GDM1 (cell line): ENCODE measurements at places on chromosomes 4 and X.

DNA sequence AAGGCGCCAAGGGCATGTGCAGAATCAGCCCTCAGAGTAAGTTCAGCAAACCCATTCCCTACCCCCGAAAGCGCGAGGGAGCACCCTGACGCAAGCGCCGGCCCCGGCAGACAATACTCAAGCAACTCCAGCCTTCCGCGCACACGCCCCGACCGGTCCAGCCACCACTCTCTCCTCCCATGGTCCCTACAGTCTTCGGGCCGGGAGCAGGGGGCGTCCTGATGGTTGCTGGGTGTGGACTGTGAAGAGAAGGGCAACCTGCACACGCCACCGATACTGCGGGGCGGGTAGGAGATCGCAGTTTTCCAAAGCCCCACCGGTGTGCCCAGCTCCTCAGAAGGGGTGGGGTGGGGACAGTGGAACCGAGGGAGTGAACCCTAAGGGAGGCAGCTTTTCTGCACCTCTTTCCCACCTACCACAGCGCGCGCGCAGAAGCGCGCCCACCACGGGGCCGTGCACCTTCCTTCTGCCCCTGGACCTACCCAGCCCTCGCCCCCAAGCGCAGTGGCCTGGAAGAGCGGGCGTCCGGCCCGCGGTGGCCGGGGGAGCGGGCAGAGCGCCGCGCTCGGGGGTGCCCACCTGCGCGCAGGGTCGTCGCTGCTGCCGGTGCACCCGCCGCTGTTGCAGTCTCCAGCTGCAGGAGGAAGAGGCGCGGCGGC is 650.2 kb upstream of the DIPK2B start:
- DNase-seq: peak; percentile 11

DNA sequence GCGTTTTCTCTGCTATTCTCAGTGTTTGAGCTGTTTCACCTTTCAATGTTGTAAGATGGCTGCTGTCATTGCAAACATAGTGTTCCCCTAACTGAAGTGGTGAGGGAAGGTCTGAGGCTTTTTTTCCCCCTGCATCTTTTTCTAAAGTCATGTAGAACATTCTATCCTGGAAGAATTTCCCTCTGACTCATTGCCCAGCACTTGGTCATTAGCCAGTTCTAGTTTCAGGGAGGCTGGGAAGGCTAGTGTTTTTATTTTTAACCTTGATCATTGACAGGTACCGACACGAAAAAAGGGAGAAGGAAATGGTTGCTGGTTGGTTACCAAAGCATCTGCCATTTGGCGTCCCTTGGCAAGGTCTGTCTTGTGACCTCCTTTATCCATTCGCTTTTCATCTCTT is 6.6 kb downstream of the LANCL3 start:
- DNase-seq: no peak

- no peak for DNase-seq
These were observed 8.7 kb upstream of the FGFR3 start for GRCh38 chr4:1784395-1784788.

DNA sequence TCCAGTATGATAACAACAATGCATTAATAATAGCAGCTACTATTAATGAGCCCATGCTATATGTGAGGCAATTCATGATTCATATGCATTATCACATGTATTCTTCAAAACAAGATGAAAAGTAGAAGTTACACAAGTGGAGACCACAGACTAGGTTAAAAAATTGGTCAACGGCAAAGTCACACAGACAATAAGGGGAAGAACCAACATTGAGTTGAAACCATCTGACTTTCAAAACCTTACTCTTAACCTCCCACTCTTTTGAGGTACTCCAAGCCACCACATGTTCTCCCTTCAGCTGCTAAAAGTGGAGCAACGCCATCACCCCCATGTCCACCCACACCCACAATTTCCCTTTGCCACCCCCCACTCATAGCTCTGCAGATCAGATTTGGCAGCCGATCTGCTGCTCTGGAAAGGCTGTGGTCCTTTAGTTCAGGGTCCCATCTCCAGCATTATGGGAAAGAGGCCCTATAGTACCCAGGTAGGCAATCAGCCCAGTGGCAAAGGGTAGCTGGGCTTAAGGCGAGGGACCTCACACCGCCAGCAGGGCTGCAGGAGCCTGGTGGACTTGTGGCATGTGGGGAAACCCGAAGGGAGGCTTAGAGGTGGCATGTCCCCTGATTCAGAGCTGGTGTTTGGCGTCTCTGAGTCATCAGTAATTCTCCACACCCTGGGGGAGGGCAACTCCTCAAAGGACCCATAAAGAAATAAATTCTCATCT is 33.5 kb upstream of the CYBB start:
- DNase-seq: peak; percentile 15

DNA sequence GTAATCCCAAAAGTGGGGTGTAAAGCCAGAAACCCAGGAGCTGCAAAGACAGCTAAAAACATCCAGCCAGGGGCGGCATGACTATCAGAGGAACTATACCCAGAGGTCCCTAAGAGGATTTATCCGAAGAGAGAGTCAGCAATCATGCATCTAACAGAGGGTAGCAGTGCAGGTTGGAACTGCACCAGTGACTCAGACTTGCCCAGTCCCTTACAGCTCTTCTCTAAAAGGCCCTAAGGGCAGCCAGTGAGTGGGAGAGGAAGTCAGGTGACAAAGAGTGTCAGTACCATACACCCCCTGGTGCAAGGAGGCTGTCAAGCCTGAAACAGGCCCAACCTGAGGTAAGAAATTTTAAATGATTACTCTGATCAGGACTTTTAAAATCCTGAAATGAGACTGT is 88.1 kb downstream of the CAMK2D start:
- DNase-seq: no peak

- DNase-seq: no peak
These were observed 78.9 kb downstream of the SLC10A7 start for GRCh38 chr4:146442801-146443200.

DNA sequence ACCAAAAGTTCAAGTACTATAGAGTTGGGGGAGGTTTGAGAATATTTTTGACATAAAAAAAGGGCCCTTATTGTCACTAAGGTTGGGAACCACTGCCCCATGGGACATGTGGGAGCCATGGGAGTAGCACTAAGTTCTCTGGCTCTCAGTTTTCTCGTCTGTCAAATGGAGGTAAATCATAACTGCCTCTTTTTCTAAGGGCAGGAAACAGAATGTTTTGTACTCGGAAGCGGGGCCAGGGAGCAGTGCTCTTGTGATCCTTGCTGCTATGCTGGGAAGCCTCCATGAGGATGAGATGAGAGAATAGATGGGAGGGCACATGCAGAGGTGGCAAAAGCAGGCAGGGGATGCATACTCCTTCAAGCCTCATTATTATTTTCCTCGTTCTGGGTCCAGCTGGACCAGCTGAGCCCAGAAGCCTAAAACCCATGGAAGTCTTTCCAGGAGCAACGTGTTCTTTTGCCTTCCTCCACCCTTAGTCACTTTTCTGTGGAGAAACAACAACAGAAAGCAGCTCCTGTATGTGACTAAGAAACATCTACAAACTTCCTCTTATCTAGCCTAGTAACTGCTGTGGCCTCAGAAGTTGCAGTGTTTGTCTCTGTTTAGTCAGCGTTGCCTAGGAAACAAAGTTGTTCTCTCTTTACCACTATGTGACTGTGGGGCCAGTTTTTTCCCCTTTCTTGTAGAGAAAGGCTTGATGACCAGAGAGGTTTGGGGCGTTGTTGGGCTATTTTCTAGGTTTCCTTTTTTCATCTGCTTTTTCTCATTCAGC is 64.8 kb downstream of the TSC22D3 start:
- DNase-seq: peak; percentile 58

DNA sequence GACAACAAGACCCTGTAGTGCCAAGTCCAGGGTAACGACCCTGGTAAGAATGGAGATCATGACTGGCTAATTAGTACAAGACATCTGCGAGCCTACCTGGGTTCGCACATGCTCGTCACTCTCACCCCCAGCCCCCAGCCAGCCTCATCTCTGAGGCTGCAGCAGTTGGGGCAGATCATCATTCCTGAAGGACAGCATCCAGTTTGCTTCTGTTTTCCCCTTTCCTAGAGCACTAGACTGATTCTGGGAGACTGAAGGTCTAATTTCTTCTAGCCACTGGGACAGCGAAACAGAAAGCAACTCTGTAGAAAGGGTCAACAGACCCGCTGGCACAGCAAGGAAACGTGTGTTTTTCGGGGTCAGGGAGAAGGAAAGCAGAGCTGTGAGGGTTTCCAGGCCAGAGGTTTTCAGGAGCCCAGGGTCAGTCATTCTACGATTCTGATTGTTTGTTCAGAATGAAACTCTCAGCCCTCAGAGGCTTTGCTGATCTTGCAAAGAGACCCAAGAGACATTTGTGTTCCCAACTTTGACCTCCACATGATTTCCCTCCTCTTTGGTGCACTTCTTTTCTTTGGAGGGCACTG is 343.1 kb upstream of the NOCT start:
- no peak for DNase-seq
